ENCODE measurements at places on chromosomes 5 and 9.
A peak's percentile ranks its signal among the peaks of the same experiment; 100 is the strongest.

- DNase-seq = no peak
These were observed 276.2 kb upstream of the SLC24A2 start for GRCh38 chr9:20065046-20065445.

- no peak for DNase-seq
These were observed 256.9 kb downstream of the DMAC1 start for GRCh38 chr9:7542693-7543092.

- DNase-seq = no peak
These were observed 21.7 kb upstream of the NRARP start for GRCh38 chr9:137323531-137324331.

DNA sequence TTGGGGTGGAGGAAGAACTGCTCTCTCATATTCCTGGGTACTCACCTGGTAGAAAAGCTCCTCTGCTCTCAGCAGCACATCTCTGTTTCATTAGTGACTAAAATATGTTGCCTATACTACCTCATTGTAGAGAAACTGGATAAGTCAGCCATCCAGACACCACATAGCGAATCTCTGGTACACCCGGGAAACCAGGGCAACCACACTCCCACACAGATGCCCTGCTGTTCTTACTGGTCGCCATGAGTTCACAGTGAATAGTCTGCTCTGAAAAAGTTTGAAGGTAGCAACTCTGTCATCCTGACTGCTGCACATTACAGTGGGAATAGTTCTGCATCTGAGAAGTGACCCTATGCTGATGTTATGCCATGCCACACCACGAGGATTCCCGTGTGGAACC lies 135.0 kb downstream of the ENTREP1 start:
- DNase-seq = no peak

GRCh38 chr5:162769019-162769418 lies 668.4 kb upstream of the CCNG1 start:
- DNase-seq = no peak

- DNase-seq = peak; percentile 59
These were observed 197.0 kb upstream of the SEMA6A start for GRCh38 chr5:116771466-116772151.

DNA sequence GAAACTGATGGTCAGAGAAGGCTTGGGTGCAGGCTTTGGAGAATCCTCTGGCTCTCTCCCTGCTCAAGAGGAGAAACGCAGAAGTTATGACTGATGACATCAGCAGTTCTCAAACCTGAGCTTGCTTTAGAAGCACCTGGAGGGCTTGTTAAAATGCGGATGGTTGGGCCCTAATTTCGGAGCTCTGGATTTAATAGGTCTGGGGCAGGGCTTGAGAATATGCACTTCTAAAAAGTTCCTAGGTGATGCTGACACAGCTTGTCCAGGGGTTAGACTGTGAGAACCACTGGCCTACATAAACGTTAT lies 26.4 kb downstream of the TBC1D2 start:
- no peak for DNase-seq

GRCh38 chr9:130450344-130451003 lies 5.7 kb downstream of the ASS1 start:
- DNase-seq = no peak

DNA sequence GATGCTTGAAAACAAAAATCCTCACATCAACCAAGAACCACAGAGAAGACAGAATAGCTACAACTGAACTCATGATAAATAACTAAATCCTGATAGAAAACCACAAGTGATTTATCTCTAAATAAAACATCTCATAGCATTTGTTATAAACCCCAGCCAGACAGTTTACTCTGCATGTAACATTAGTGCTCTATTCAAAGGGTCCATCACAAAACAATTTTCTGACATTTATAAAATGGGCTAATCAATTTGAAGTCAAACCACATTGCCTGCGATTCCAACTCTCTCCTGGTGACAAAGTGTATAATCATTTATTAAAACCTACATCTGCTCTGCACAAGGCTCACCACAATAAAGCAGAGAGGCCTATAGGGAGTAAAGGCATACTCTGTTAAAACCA lies 49.8 kb downstream of the UIMC1 start:
- DNase-seq = no peak

DNA sequence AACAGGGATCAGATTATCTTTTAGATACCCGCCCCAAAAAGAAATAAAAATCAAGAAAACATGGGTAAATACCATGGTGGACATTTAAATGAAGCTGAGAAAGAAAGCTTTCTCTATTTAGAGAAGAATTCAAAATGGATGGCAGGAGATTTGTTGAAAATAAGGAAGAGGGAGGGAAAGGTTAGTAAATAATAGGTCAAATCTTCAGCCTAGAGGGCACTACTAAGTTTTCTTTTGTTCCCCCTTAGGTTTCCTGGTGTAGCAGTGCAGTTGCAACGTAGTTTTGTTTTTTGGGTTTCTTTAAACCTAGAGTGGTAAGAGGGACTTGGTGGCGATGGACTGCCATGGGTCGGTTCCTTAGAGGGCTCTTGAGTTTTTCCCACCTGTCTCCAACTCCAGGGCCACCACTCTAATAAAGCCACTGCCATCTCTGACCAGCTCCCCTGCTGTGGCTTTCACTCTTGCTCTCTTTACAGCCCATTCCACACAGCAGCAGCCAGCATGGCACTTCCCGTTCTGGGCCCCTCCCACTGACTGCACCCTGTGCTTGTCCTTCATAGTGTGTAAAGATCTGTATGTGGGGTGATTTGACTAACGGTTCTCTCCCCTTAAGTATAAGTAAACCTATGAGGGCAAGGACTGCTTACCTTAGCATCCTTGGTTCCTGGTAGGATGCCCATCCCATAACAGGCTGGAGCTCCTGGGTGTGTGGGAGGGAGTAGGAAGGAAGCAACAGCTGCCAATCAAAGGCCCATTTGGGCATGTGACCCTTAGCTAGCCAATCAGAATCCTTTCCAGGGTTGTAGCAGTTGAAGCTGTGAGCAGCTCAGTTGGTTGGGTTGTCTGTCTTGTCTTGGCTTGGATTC lies 118.3 kb downstream of the SLC1A3 start:
- DNase-seq = no peak

DNA sequence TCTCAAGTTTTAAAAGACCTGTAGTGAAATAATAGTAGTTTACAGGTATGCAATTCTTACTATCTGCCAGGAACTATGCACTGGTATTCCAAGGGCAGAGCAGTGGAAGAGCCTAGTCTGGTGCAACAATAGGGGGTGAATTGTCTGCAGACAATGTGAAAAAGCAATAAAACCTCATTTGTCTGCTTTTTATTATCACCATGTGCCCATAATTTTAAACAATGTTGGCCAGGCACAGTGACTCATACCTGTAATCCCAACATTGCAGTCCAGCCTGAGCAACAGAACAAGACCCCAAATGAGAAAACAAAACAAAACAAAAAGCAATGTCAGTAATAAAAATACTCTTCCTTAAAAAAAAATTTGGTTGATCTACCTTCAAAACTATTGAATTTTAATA lies 12.2 kb upstream of the SLC44A1 start:
- DNase-seq = no peak

- no peak for DNase-seq
These were observed 61.1 kb upstream of the IL6ST start for GRCh38 chr5:56055859-56056258.

DNA sequence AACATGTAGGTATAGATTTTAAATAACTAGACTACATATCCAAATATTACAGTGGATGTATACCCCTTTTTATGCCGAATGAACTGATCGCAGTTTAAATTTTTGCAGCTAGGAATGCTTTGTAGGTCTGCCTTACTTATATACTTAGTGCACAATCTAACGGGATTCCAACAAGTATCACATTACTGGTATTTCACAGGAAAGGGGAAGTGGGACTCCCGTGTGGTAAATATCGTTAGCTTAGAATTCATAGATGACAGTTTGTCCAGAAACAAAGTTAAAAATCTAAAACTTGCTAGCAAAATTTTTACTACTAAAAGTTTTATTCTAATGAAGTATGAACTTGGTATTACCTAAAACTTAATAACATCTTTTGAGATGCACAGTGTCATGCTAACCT lies 193.5 kb upstream of the TLX3 start:
- no peak for DNase-seq

DNA sequence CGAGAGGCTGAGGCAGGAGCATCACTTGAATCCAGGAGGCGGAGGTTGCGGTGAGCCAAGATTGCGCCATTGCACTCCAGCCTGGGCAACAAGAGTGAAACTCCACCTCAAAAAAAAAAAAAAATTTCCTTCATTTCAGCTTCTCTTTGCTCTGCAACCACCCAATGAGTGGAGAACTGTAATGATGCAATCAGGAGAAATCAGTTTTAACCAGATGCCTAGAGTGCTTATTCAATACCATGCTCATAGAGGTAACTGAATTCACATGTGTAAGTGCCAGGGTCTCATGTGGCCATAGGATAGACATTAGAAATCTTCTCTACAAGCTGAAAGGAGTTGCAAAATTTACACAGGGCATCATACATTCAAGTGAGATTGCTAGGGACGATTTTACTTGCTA lies 70.6 kb downstream of the HMHB1 start:
- DNase-seq = no peak

DNA sequence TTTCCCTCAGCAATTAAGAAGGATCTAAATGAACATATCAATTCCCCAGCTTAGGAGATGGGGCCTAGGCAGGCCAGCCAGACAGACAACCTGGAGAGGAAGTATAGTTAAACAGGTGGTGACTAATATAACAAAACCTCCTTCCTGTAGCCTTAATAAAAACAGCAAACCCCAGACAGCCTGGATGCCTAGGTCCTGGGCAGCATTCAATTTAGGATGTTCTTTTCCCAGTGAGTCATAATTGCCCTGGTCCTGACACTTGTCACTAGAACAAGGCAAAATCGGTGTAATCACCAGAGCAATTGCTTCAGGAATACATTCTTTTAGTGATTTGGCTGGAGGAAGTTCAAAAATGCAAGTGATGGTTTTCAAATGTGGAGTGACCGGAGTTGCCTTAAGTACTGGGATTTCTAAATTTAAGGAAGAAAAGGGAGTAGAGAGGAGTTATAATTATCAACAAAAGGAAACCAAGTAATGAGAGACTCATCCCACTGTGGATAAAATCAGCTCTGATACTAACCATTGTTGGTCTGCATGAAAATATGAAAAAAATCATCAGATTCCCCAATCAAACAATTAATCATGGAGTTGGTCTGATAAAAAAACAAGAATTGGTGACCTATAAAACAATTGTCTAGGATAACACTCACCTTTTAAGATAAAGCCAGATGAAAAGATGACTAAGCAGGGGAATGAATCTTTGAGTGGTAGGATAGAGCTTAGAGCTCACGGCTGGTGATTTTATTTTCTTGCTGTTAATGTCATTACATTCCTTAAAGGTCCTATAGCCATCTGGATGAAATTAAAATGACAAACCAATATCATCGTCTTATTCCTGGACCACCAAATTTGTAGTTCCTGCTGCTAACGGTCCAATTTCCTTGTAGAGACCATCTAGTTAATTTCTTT lies 39.0 kb upstream of the TARS1 start:
- DNase-seq = no peak

DNA sequence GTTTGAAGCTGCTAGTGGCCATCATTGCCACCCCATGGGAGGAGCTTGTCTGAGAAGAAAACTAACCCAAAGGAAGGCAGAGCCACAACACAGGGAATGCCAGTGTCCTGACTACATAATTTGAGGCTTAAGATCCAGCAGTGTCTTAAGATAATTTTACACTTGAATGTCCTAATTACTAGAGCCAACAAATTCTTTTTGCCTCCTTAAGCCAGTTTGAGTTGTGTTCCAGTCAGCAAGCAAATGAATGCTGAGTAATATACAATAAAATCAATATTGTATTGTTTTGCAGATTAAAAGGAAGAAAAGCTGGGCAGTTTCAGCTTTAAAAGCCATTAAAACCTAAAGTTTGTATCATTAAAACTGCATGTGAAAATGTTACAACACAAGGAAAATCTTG lies 13.9 kb downstream of the HTR4 start:
- no peak for DNase-seq

GRCh38 chr5:28369418-28369817 lies 1331.0 kb upstream of the CDH9 start:
- no peak for DNase-seq

- no peak for DNase-seq
These were observed 126.9 kb downstream of the SPOCK1 start for GRCh38 chr5:137372016-137372772.

- DNase-seq = no peak
These were observed 32.9 kb upstream of the PSD2 start for GRCh38 chr5:139762615-139763170.

DNA sequence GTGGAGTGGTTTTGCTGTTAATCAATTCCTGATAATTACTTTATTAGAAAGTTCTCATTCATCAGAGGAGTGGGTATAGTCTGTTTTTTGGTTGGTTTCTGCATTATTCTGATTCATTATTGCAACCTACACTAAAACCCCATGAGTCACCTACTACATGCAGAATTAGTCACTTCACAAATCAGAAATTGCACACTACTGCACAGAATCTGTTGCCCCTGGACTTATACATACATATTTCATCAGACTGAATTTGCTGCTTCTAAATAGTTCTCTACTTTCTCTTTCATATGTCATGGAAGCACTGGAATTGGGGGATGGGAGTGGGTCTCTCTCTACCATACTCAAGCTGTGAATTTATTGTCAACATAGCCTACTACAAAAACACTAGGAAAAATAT lies 585.1 kb downstream of the DNAH5 start:
- DNase-seq = no peak

GRCh38 chr5:52685971-52686370 lies 101.7 kb upstream of the ITGA1 start:
- no peak for DNase-seq

Data from right hindlimb (tissue), 1 donor.